Activated T-cell treated with anti-CD3 and anti-CD28 coated beads, Interleukin-2, amount 50 U/mL, for 4 hours (primary cell): ENCODE measurements at places on chromosomes 6 and 20. TPM values are rescaled to one million over a fixed set of nuclear protein-coding genes. Genes with fewer than 3 reads are reported as not detected.
A peak's percentile ranks its signal among the peaks of the same experiment; 100 is the strongest.

The CCDC167 gene
- total RNA-seq: 49.3 TPM

The RAET1G gene
- not detected for total RNA-seq

The BPIFB2 gene
- not detected for total RNA-seq

The KCNG1 gene
- total RNA-seq: 6.7 TPM

GRCh38 chr6:87287251-87287650 lies 35.1 kb upstream of the SMIM8 start:
- no peak for DNase-seq

DNA sequence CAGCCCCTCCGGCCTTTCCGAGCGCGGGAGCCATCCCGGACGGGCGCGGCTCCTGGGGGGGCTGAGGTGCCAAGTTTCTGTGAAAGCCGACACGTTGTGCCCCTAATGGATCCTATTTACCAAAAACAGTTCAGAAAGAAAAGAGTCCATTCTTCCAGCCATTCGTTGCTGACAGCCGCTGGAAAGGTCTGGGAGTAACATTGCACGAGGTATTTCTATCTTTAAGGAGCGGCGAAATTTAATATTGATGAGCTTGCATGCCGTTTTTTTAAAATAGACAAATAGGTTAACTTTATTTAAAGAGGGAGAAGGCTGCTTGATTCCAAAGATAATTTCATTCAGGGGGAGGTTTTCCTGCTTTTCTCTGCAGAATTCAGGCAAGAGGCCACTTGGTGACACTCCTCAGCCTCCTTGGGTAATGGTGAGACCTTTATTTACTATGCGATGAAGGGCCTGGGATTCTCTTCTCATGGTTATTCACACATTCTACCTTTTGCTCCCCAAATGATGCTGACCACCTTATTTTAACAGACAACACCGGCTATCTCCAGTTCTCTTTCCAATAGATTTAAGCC lies 988 bp downstream of the TIAM2 start:
- DNase-seq: no peak

DNA sequence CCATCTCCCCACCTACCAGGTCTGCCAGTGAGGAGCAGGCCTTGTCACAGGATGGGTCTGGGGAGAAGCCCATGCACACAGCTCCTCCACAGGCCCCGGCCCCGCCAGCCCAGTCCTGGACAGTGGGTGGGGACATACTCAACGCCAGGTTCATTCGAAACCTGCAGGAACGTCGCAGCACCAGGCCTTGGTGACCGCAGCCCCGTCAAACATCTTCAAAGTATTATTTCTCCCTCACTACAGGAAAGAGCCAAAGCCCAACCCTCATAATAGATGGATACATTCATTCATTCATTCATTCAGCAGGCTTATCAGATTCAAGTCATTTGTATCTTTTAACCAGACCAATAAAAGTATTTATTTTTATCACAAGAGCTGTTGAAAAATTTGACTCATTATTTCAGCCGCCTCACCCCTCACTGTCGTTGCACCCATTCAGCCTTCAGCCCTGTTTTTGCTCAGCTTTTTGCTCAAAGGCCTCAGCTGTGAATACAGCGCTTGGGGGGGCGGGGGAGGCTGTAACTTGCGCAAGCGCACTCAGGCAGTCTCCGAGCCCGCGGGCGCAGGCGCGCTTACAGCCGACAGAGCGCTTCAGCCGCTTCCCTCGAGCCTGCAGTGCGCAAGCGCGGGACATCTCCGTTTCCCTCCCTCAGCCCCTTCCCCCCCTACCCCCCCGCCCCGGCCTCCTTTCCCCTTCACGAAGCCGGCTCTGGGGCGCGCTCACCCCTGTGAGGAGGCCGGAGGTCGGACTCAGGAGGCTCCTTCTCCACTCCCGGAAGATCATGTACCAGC lies at the start of gene C6orf136:
C6orf136 (plus strand) TSS at position 684 of the 792 bp plus-strand sequence; CDS start at position 783, 99 bp downstream.
- peak; percentile 93 for DNase-seq

GRCh38 chr6:148316308-148316707 lies 26.3 kb upstream of the SASH1 start:
- DNase-seq: no peak

DNA sequence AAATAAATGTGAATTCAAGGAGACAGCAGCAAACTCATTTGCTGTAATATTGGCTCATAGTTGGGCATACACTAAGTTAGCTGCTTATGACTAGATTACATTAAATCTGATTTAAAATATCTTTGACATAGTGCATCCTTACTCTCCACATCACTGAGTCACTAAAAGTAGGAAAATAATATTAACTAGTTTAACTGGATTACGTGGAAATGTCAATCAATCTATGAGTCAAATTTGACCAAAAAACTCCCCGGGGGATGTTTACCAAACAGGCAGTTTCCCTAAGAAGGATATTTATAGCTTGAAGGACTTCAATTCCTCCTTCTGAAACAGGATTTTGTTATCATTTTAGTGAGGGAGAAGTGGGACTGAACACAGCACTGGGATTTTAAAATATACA lies 366.5 kb downstream of the ESR1 start:
- DNase-seq: no peak
